Left hindlimb (tissue), 1 donor: ENCODE measurements at places on chromosomes 1 and 21.

DNA sequence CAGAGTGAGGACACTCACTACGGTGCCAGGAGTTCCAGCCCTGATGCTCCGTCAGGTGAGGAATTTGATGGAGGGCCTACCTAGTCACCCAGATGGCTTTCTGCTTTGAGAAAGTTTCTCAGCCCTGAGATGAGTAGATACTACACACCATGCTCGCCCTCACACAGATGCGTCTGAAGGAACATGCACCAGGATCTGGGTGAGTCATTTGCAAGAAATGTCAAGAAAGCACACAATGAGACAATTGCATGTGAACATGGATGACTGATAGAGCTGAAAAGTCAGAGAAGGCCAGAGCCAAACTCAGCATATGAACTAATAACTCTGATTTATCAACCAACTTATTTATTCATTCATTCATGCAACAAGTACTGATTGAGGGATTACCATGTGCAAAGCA is 483.9 kb downstream of the OMA1 start:
- no peak for DNase-seq

- no peak for DNase-seq
These were observed 1512.5 kb upstream of the B3GALT2 start for GRCh38 chr1:194698908-194699318.

GRCh38 chr1:96912248-96912647 is 190.7 kb downstream of the PTBP2 start:
- no peak for DNase-seq

DNA sequence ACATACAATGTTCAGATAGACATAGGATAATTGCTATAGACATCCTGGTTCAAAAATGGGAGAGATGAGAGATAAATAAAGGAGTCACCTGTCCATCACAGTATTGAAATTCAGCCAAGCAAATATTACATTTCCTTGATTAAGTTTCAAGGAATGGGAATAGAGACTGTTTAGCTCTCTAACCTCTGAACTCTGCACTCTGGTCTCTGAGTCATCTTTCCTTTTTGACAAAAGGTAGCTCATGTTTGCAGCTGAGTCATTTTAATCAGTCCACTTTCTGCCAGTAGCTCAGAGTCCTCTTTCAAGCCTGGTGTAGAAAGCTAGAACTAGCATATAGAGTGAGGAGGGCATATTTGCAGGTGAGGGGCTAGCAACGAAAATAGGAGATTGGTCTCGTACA is 51.4 kb upstream of the GJA8 start:
- DNase-seq = no peak

- no peak for DNase-seq
These were observed 41.7 kb upstream of the SOX13 start for GRCh38 chr1:204031098-204031710.

- no peak for DNase-seq
These were observed 42.0 kb upstream of the COL6A2 start for GRCh38 chr21:46055863-46056281.

- DNase-seq = no peak
These were observed 30.3 kb downstream of the SERTAD4 start for GRCh38 chr1:210262897-210263272.

GRCh38 chr1:12293416-12293815 is 63.6 kb downstream of the VPS13D start:
- no peak for DNase-seq

GRCh38 chr1:8915446-8915845 is 30.2 kb upstream of the CA6 start:
- no peak for DNase-seq

DNA sequence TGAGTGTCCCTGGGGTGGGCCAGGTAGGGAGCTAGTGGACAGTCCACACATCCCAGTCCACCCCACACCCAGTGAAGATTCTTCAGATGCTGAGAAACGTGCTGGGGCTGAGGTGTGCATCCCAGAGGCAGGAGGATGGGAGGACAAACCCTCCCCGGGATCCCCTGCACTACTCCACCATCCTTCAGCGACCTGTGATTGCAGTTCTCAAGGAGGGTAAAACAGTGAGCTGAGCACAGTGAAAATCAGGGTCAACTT is 51.0 kb downstream of the ELK4 start:
- no peak for DNase-seq

DNA sequence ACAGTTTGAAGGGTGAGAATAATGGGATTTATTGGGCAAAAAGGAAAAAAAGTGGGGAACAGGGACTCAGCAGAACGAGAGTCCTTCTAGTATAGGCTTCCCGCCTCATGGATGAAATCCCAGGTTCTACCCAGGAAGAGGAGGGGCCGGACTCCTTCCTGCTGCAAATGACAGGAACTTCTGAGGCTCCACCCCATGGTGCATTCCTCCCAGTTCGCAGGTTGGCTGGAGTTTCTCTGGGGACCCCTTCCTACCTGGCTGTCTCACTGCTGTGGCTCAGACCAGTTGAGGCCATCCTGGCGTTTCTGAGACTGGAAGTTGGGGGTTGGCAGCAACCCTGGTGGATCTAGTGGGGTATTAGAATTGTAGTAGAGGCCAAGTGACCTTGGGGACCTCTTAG is 27.5 kb downstream of the CNIH3 start:
- no peak for DNase-seq

- no peak for DNase-seq
These were observed 73.0 kb upstream of the PTGS2 start for GRCh38 chr1:186753241-186753640.

- no peak for DNase-seq
These were observed 120.0 kb downstream of the PEX14 start for GRCh38 chr1:10594595-10595223.

DNA sequence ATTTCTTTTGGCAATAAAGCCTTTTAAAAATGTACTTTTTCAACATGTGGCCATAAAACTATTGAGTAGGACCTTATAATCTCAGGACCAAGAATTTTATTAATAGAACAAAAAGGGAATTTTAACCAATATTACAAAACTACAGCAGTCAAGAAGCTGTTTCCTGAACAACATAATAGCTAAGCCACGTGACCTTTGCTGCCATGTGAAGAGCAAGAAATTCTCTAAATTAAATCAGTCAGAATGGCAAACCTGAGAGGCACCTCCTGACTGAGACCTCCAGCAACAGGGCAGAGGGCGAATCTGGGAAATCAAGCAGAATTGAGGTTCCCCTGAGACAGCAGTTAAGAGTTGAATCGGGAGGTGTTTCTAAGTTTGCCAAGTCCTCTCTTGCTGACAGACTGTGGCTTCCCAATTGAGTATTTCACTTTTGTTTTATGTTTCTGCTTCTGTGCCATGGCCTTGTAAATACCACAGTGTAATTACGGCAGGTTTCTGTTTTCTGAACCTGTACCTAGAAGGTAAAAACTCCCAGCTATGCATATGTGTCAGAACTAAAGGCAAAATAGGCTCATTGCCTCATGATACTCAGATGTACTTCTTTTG is 358.4 kb downstream of the NTNG1 start:
- no peak for DNase-seq

- no peak for DNase-seq
These were observed 21.8 kb downstream of the CAPN9 start for GRCh38 chr1:230768903-230769570.

- DNase-seq = no peak
These were observed 30.0 kb downstream of the PRSS38 start for GRCh38 chr1:227845519-227845918.

- DNase-seq = no peak
These were observed 18.5 kb downstream of the SLC16A1 start for GRCh38 chr1:112937495-112937894.

DNA sequence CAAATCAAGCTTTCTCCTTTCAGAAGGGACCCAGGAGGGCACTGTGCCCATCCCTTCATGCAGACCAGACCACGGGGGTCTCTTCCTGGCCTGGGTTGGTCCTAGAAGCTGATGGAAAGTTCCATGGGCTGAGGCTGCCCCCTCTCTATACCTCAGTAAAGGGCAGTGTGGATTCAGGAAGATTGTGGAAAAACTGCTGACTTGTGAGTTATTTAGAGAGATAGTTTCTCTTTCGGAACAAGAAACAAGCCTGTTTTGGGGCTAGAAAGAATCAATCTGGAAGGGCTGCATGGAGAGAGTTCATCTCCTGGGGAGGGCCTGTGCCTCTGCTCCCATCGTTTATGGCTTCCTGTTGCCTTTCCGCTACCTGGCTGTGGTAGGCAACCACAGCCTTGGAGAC is 803 bp downstream of the CHIT1 start:
- DNase-seq = no peak

DNA sequence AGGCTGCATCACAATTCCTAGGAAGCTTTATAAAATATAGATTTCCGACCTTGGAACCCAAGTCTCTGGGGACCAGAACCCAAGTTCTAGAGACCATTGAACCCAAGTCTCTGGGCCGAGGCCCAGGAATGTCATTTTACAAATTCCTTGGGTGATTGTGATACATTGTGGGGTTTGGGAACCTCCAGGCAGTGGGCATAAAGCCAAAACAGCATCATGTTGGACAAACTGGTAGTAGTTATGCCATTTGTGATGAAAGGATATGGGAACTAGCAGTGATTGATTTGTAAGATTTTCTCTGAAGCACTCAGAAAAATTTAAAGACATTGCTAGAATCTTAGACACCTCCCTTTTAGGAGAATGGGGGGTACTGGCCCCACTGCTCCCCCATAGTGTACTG is 160.2 kb downstream of the HIVEP3 start:
- DNase-seq = no peak

DNA sequence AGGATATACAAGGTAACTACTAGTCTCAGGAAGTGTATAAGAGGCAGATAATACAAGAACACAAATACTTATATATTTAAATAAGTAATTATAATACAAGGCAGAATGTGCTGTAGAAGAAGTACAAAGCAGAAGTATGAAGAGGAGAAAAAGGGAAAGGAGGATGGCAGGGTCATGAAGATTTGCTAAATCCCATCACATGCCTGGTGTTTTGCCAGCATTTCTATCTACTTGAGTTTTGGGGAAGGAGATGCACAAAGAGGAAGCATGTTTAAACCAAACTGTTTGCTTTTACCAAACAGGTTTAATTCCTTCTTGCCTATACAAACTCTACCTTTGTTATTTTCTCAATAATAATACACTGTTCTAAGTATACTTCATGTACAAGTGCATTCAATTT is 60.9 kb upstream of the PODN start:
- no peak for DNase-seq

DNA sequence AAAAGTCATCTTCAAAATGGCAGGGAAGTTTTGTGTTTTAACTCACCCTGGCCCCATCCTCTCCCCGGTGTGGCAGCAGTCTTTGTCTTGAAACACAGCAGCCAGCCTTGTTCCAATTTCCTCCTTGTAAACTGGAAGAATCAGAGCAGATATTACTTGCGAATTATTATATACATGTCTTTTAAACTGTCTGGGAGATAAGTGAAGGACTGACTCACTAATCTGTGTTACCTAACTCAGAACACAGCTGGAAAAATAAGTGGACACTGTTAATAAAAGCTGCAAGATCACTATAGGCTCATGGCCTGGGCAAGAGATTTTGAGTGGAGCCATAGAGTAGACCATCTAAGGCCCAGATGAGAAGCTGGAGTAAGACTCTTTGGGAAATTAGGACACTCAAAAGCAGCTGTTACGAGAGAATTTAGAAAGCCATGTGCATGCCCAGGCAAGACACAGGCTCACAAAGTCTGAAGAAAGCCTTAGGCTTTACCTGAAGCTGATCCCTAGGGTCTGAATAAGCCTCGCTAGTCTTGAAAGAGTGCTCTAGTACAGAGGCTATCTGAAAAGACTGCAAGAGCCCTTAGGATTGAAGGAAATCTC is 233.0 kb upstream of the RAB4A start:
- no peak for DNase-seq

DNA sequence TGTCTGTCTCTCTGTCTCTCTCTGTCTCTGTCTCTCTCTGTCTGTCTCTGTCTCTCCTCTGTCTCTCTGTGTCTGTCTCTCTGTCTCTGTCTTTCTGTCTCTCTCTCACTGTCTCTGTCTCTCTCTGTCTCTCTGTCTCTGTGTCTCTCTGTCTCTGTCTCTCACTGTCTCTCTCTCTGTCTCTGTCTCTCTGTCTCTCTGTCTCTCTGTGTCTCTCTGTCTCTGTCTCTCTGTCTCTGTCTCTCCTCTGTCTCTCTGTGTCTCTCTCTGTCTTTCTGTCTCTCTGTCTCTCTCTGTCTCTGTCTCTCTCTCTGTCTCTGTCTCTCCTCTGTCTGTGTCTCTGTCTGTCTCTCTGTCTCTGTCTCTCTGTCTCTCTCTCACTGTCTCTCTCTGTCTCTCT is 873 bp upstream of the COL6A1 start:
- DNase-seq = no peak

- DNase-seq = no peak
These were observed 87.3 kb downstream of the CASZ1 start for GRCh38 chr1:10709165-10709564.

DNA sequence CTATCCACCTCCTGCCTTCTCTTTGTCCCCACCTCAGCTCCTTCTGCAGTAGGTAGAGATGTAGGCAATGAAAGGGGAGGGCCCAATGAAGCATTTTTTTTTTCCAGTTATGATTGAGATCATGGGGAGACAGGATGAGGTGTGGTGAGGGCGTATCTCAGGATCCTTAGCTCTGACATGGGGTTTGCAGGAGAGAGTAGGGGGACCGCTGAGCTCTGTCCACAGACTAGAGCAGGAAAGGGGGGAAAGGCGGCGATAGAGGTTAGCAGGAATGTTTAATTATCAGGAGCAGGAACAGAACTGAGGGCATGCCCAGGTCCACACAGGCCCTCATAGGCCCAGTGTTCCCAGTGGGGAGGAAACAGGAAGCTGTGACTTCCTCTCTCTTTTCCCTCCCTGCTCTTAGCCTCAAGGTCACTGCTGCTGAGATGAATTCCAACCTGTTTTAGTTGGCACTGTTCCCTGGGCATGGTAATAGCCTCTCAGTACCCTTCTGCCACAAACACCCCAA is 901 bp upstream of the RXFP4 start:
- no peak for DNase-seq

DNA sequence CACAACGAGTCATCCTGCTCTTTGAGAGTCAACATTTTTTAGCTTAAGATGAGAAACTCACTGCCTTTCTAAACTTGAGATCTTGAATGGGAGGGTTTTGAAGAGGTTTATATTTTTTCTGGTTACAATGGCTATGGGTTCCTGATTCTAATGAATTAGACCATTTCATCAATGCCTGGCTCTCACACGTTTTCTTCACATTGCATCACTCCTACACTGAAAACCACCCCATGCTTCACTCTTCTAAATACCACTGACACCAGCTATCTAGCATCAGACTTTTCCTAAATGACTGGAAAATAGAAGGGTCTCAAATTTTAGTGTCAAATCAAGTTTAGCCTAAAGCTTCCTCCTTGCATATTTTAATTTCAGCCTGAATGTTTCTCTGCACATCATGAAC is 606.1 kb upstream of the USP24 start:
- DNase-seq = no peak

GRCh38 chr1:3062616-3063378 is 6.2 kb upstream of the PRDM16 start:
- DNase-seq = peak; percentile 31

DNA sequence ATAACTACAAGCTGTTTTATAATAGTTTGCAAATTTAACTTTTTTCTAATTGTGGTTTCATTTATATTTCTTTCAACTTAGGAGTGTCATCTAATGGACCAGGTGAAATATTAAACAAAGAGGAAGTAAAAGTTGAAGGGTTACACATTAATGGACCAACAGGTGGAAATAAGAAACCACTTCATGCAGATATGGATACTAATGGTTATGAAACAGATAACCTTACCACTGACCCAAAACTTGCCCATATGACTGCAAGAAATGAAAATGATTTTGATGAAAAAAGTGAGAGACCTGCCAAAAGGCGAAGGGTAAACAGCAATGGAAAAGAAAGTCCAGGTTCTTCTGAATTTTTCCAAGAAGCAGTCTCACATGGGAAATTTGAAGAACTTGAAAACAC is 59.7 kb downstream of the MIER1 start:
- DNase-seq = no peak
